ENCODE measurements at places on chromosomes 11 and 22. TPM values are rescaled to one million over a fixed set of nuclear protein-coding genes. Genes with fewer than 3 reads are reported as not detected.

ZNF280B gene
- total RNA-seq, result 11.7 TPM

- no peak overlapping the region for H3K27ac ChIP-seq
- H3K36me3 ChIP-seq, result no peaks in the 10 kb centered on the region
- H3K4me3 ChIP-seq, result no peak overlapping the region
- 0 out of 2 replicates have a peak, but pooled peaks cover 4% of the 10 kb centered on the region for H3K4me1 ChIP-seq
- H3K27me3 ChIP-seq, result no peaks in the 10 kb centered on the region
These were observed 31.0 kb downstream of the NAV2 start for GRCh38 chr11:19743622-19744021.

- no peak overlapping the region for H3K4me3 ChIP-seq
- DNase-seq, result no peak
- H3K4me1 ChIP-seq, result no peaks in the 10 kb centered on the region
- peaks cover 51% of the 10 kb centered on the region for H3K27me3 ChIP-seq
- no peak overlapping the region for H3K27ac ChIP-seq
These were observed 73.2 kb downstream of the GGTLC2 start for GRCh38 chr22:22717664-22718063.

GRCh38 chr11:116605543-116606459 lies 167.0 kb downstream of the BUD13 start:
- H3K4me1 ChIP-seq, result no peaks in the 10 kb centered on the region
- no peaks in the 10 kb centered on the region for H3K36me3 ChIP-seq
- H3K4me3 ChIP-seq, result no peak overlapping the region

DNA sequence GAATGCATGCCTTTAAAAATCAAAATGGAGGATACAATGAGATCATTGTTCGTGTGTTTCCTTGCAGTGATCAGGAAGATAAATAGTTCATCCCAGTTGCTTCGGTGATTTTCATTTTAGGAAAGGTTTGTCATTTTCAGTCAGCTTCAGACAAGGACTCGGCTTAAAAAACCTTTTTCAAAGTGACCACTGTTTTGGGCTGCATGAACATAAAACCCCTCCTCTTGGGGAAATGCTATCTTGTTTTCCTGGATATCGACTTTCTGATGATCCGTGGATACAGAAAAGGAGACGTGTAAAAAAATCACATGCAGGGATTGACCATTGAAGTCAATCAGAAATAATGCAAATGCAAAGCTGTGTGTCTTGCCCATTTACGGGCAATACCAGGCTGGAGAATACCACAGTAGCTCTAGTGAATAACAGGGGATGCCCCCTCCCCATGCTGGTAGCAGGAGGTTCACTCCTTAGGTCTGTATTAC lies 146.8 kb downstream of the MAML2 start:
- no peak overlapping the region for H3K4me3 ChIP-seq
- no peak overlapping the region for H3K27ac ChIP-seq
- DNase-seq, result no peak
- no peaks in the 10 kb centered on the region for H3K4me1 ChIP-seq
